ENCODE measurements at places on chromosomes 7 and 10.

- DNase-seq, result no peak
These were observed 1158.9 kb upstream of the CELF2 start for GRCh38 chr10:9858816-9859215.

GRCh38 chr10:2703953-2704352 is 363.4 kb upstream of the PFKP start:
- no peak for DNase-seq

- DNase-seq, result no peak
These were observed 63.4 kb upstream of the ADO start for GRCh38 chr10:62740885-62741745.

DNA sequence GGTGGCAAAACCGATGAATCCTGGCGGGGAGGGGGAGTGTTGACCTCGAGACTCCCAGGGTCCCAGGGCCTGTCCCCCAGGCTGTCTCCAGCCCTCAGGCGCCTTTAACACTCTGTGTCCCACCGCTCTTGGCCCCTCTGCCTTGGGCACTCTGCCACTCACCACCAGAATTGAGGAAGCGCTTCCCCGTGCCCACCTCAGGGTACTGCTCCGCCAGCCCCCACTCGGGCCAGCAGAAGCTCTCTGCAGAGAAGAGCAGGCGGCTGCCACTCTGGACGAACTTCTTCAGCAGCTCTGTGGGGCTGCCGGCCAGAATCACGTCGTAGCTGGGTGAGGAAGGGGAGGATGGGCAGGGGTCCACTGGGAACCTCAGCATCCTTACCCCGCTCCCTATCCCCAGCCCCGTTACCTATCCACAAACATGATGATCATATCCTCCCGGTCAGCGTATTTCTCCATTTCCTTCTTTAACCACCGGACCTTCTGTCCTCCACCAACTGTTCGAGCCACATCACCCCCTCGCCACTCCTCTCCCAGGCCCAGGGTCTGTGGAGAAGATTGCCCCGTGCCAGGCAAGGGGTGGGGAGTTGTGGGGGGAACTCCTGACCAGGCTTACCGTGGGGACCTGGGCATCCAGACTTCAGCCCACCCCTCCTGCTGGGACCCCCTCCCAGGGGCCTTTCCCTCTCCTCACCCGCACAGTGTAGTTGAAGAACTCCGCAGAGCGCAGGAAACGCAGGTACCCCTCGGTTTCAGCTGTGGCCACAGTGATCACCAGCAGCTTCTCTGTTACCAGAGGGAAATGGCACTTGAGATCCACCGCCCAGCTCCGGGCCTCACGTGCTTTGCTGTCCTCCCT is 1.2 kb downstream of the PLOD3 start:
- peak; percentile 52 for DNase-seq

DNA sequence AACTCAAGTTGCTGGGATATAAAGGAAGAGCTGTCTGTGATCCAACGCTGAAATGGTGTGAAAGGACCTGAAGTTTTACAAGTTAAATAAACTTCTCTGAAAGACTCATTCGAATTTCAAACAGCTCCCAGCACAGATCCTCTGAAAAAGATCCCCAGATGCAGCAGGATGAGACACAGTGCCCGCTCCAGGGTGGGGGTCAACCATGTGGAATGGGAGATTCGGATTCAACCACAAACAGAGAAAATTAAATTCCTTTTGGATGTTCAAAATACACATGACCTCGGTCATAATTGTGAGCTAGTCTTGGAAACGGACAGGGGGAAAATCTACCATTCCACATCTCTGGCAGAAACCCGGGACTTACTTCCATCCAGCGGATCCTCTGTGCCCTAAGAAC is 119.6 kb downstream of the PRKAG2 start:
- no peak for DNase-seq

GRCh38 chr7:8931906-8932646 is 498.7 kb downstream of the NXPH1 start:
- DNase-seq, result no peak

- no peak for DNase-seq
These were observed 218.9 kb upstream of the LYZL1 start for GRCh38 chr10:29069941-29070340.

- no peak for DNase-seq
These were observed 146.7 kb downstream of the SEM1 start for GRCh38 chr7:96562966-96563365.

- DNase-seq, result no peak
These were observed 35.2 kb upstream of the PLEKHS1 start for GRCh38 chr10:113716109-113716910.

DNA sequence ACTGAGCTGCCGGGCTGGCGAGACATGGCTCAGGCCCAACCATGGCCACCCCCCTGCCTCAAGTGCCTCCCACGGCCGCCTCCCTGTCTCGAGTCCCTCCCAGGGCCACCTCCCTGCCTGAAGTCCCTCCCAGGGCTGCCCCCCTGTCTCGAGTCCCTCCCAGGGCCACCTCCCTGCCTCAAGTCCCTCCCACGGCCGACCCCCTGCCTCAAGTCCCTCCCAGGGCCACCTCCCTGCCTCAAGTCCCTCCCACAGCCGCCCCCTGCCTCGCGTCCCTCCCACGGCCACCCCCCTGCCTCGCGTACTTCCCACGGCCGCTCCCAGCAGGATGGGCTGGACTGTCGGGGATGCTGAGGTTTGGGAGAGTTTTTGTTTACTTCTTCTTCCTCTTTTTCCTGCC is 462.5 kb downstream of the PTPRN2 start:
- DNase-seq, result no peak

DNA sequence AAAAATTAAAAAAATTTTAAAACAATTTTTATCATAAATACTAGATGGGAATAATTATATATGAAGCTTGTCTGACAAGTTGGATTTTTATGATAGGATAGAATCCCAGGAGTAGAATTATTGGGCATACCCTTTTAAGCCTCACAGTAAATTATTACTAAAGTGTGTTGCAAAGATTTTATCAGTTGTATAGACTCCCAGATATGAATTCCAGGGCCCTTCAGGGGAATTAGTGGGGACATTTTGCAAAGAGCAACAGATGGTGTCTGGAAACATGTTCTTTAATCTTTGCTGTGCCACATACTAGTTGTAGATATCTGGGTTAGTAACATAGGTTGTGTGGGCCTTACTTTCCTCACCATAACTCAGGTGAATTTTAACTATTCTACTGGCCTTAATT is 28.7 kb downstream of the ZEB1 start:
- DNase-seq, result no peak

DNA sequence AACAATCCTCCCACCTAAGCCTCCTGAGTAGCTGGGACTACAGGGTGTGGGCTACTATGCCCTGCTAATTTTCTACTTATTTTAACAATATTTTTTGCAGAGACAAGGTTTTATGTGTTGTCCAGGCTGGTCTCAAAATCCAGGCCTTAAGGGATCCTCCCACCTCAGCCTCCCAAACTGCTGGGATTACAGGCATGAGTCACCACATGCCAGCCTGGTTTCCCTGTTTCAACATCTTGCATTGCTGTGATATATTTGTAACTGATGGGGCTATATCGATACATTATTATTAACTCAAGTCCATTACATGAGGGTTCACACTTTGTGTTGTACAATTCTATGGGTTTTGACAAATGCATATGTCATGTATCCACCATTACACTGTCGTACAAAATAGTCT is 41.9 kb upstream of the OGDHL start:
- DNase-seq, result no peak

- DNase-seq, result no peak
These were observed 19.0 kb downstream of the LRRC27 start for GRCh38 chr10:132350946-132351345.

GRCh38 chr10:110209926-110210673 is 2.7 kb downstream of the MXI1 start:
- peak; percentile 48 for DNase-seq

DNA sequence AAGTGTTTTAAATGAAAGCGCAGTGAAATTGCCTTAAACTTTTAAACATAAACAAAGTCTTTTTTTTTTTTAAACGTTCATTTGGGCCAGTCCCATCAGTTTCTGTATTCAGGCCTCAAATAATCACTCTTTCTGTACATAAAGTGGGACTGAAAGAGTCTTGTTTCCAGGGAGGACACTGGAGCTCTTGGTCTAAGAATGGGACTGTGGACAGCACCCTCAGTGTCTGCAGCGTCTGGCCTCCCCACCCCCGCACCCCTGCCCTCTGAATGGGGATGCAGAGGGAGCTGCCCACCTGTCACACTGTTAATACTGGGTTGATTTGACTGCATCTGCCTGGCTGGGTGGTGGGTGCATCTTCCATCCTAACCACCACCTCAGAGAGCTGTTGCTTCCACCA is 5.2 kb downstream of the ZNF365 start:
- DNase-seq, result no peak

All from suppressor macrophage treated with lipopolysaccharide for 1 hour (primary cell).